Brain microvascular endothelial cell (primary cell): ENCODE measurements at places on chromosomes 4 and X.

GRCh38 chr4:24003926-24004325 lies 114.1 kb upstream of the PPARGC1A start:
- DNase-seq: no peak

GRCh38 chr4:173370130-173370476 lies 651 bp upstream of the SAP30 start:
- DNase-seq: peak; percentile 53

GRCh38 chr4:71338846-71339593 lies at the start of gene SLC4A4:
Gene SLC4A4 (plus strand): TSS chr4:71339020.
- peak; percentile 77 for DNase-seq

- no peak for DNase-seq
Observed at GRCh38 chr4:36509845-36510244, 228.4 kb downstream of the DTHD1 start.

GRCh38 chr4:124945422-124945821 lies 232.9 kb upstream of the ANKRD50 start:
- no peak for DNase-seq

- no peak for DNase-seq
Observed at GRCh38 chr4:65399084-65399483, 271.2 kb downstream of the EPHA5 start.

- no peak for DNase-seq
Observed at GRCh38 chr4:162115333-162115732, 48.5 kb downstream of the FSTL5 start.

GRCh38 chrX:33001107-33001506 lies 210.2 kb downstream of the DMD start:
- no peak for DNase-seq

DNA sequence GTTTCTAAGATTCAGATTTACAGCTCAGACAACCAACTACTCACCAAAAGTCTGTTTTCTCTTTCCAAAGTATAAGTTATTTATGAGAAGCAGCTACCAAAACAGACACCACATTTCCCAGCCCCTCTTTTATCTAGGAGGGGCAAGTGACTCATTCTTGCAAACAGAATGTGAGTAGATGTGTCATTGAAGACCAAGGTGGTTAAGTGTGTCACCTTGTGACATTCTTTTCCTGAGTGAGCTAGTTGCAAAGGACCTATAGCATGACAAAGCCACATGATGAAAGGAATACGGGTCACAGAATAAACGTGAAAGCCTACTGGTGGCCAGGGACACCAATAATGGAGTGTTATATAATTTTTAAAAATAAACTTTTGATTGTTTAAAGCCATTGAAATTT lies 50.0 kb downstream of the SLC7A11 start:
- DNase-seq: peak; percentile 38

GRCh38 chr4:171644430-171645057 lies 168.7 kb upstream of the GALNTL6 start:
- no peak for DNase-seq

- DNase-seq: no peak
Observed at GRCh38 chr4:29718136-29718535, 1002.0 kb upstream of the PCDH7 start.

- no peak for DNase-seq
Observed at GRCh38 chrX:50470103-50471031, at the start of gene DGKK. Gene DGKK (minus strand): TSS chrX:50470825. CDS start chrX:50470678, 147 bp downstream.

DNA sequence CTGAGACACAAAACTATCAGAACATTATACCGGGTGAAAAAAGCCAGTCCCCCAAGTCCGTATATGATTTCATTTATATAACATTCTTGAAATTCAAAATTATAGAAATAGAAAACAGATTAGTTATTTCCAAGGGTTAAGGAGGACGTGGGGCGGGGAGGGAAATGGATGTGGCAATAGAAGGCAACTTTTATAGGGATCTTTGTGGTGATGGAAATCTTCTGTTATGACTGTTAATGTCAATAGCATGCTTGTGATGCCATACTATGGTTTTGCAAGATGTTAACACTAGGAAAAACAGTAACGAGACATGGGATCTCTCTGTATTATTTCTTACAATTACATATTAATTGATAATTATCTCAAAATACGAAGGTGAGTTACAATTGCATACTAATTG lies 96.4 kb downstream of the LNX1 start:
- DNase-seq: no peak

GRCh38 chr4:140819610-140820009 lies 63.4 kb upstream of the TBC1D9 start:
- no peak for DNase-seq

DNA sequence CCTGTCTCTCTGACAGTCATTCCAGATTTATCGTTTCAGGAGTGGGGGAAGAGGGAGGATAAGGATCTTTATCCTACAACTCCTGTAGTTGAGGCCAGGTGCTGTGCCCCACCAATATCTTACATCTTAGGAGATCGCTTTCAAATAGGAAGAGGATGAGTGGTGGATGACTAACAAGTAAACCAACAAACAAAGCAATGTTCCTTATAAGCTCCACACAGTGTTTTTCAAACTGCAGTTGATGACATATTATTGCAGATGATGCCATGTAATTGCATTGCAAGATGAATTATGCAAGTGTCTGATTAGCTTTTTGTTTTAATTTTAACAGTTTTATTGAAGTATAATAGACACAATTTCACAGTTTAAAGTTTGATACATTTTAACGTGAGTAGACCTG lies 35.8 kb upstream of the TMEM164 start:
- DNase-seq: no peak
